ENCODE measurements at places on chromosomes 1 and 21.

DNA sequence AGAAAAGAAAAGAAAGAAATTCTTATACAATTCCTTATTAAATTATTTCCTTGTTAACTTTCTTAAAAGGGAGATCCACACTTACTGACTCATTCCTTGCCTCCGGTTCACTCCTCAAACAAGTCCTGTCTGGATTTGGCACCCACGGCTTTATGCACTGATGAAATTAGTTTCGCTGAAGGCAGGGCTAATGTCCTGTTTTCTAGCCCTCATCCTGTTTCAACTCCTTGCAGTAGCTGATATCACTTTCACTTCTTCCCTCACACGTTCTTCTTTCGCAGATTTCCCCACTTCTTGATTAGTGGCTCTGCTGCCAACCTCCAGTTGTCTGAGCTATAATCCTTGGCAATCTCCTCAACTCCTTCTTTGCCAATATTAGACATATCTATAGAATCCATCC is 215.2 kb downstream of the URB2 start:
- no peak for DNase-seq

DNA sequence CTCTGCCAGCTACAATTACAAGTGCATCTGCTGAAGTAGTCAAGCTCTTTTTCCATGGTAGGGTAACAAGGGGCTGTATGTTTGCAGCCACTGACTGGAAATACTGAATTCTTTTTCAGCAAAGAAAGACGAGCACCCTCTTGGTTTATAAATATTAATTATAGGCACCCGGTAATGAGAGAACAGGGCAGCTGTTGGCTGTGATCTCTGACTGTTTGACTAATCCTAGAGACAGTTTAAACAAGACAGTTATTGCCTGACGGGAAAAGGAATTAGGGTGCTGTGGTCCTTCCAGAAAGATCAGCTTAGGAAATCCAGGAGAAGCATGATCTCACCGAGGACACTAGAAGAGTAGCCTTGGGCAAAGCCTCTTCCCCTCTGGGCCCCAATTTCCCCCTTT is 183.7 kb upstream of the ZC3H12A start:
- DNase-seq: no peak

- no peak for DNase-seq
Measured at GRCh38 chr1:168987923-168988322, 118.6 kb upstream of the ATP1B1 start.

DNA sequence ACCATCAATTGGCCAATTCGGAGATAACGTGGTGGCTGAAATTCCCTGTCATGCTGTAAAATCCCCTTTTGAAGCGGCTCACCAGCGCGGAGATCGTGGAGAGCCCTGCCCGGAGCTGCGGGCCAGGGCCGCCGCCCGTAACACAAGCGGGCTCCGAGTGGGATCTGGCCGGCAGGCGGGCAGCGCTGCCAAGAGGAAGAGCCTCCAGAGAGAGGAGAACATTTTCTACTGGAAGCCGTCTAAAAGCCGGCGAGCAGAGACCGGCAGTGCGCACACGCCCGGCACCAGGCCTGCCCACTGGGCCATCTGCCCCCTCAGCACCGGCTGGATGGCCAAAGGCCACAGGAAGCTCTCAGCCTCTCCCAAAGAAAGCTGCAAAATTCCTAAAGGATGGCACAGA is 15.5 kb downstream of the SSBP3 start:
- DNase-seq: no peak

GRCh38 chr1:97636941-97637340 is 283.9 kb downstream of the DPYD start:
- DNase-seq: no peak

- no peak for DNase-seq
Measured at GRCh38 chr21:34091032-34091431, 17.7 kb downstream of the MRPS6 start.

GRCh38 chr1:153572569-153573015 is 6.9 kb upstream of the S100A2 start:
- no peak for DNase-seq

DNA sequence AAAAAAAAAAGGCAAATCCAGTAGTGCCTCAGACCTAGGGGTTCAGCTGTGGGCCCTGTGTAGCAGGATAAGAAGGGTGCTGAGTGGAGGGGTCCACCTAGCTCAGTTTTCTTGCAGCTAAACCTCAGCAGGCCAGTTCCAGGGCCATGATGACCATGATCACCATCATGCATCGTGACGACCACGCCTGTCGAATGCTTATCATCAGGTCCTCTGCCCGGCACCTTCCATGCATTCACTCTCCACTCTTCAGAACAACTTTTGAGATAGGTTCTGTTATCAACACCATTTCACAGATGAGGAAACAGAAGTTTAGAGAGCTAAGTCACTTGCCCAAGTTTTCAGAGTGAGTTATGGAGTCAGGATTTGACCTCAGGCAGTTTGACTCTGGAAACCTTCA is 54.9 kb downstream of the ACBD3 start:
- DNase-seq: no peak

DNA sequence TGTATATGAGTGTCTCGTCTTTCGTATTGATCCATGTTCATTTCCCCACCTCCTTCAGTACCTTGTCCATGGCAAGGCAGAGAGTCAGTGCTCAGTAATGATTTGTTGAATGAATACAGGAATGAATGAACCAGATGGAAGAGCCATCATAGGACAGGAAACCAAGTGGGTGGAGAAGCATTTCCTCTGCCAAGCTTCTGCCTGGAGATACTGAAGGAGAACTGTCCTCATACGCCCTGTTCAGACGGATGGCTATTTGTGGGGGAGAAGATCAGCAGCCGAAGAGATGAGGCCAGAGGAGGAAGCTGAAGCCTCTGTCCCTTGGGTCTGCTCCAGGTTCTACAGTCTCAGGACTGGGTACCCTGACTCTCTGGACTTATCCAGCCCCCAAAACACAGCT is 5.8 kb downstream of the FAM43B start:
- no peak for DNase-seq

DNA sequence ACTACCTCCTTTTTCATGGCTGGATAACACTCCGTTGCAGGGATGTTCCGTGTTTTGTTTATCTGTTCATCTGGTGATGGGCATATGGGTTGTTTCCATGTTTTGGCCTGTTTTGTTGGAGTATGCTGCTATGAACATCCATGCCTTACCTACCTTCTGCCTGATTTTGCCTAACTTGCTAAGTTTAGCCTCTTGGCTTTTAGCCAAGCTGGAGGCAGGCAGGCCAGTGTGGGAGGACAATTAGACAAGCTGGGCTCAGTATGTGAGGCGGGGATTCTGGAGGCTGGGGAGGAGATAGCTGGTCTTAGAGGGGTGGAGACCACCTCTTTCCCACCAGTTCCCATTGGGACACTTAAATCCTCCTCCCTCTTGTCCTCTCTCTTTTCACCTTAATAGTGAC is 98.4 kb upstream of the WNT4 start:
- DNase-seq: no peak

DNA sequence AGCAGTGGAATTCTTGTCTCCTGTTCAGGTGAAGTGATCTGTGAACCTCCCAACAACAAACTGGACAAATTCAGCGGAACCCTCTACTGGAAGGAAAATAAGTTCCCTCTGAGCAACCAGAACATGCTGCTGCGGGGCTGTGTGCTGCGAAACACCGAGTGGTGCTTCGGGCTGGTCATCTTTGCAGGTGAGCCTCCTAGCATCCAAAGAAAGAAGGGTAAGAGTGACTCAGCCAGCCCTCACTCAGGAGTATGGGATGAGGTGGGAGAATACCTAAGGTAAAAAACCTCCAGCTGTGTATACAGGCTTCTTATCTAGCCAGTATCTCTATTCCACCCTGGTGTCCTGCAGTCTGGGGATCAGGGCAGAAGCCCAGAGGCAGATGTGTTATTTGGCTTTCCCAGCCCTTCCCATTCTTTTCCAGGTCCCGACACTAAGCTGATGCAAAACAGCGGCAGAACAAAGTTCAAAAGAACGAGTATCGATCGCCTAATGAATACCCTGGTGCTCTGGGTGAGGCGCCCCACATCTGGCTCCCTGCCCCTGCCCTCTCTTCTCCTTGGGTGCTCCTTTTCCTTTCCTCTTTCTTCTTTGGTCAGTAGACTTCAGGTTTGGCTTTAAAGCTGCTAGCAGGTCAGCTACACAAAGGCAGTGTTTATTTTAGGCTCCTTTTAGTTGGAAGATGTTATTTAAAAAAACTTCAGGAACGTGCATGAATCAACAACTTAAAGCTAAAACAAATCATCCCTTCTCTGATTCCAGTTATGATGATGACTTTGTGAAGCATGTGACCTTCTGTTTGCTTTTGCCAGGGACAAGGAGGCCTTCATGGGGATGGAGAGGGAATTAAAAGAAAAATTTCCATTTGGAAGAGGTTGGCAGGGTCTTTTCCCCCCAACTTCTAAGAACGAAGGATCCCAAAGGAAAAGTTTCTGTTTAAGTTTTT is 9.0 kb downstream of the ATP8B2 start:
- DNase-seq: no peak

DNA sequence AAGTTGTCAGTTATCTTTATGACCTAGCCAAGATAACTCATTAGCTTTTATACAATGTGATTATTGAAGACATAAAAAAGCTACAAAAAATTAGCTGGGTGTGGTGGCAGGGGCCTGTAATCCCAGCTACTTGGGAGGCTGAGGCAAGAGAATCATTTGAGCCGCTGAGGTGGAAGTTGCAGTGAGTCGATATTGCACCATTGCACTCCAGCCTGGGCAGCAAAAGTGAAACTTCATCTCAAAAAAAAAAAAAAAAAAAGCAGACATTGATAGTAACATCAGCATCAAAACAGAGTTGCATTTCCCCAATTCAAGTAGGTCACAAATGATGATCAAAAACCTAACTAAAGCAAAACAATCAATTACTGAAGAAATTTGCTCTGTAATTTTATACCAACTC is 191.4 kb downstream of the PTGER3 start:
- no peak for DNase-seq

DNA sequence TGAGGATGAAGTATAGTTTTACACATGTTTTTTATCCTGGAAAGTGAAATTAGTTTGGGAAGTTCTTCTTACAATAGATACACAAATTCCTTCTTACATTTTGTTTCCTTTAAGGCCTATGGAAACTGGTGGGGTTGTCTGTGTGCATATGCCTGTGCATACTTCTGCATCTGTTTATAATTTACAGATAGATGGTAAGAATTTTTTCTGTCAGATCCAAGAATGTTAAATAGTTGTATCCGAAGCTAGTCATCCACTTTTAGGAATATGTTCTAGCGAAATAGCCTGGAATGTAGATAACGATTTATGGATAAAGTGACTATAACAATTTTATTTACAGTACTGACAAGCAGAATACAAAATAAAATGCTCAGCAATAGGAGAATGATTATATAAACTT is 194.1 kb downstream of the ROR1 start:
- no peak for DNase-seq

All from right renal pelvis (tissue), 4 donors.